ENCODE measurements at places on chromosomes 5 and 9. TPM values are rescaled to one million over a fixed set of nuclear protein-coding genes. Genes with fewer than 3 reads are reported as not detected.

- no peak for DNase-seq
Measured at GRCh38 chr9:95678759-95679158, 162.0 kb upstream of the PTCH1 start.

DNA sequence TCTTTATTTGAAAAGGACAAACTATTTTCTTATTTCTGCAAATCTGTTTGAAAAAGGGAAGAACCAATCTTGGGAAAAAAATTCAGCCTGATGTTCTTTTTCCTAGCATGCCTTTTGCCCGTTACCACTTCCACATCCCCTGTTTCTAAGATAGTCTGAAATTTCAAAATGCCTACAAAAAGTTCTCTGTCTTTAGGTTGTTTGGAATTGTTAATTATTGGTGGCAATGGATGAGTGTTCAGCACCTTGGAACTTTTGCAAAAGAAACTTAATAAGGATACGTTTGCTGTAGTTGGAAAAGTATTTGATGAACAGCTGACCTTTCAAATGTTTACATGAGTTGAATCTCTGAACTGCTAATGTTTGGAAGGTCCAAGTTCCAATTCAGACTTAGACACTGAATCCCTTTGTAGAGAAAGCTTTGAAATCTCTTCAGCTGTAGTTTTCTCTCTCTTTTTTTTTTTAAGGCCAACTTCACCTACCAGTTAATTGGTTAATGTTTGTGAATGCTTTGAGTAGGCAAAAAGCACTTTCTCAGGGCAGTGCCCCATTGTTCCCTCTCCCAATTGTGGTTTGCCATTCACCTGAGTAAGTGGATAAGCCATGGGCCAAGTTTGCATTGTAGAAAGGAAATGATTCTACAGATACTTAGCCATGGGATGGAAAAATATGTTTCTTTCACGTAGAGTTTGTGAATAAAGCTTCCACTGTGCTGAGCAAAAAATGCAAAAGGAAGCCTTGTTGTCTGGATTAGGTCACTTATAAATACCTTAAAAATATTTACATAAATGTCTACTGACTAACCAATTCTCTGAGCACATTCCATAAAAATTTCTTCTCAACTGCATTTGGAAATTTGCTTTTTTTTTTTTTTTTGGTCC lies 156.4 kb upstream of the ELL2 start:
- DNase-seq = no peak

GRCh38 chr9:16133032-16133431 lies 580.2 kb downstream of the CCDC171 start:
- DNase-seq = no peak

GRCh38 chr9:86600977-86601376 lies 246.8 kb upstream of the TUT7 start:
- DNase-seq = no peak

OSMR gene
- total RNA-seq = 0.82 TPM

GRCh38 chr9:70802206-70802605 lies 319.2 kb downstream of the TRPM3 start:
- no peak for DNase-seq

SLC46A2 gene
- total RNA-seq = not detected

GRCh38 chr5:142402752-142403318 lies 78.0 kb upstream of the SPRY4 start:
- no peak for DNase-seq

SHOC1 gene
- total RNA-seq = not detected

- no peak for DNase-seq
Measured at GRCh38 chr5:148687871-148688270, 33.5 kb upstream of the HTR4 start.

DNA sequence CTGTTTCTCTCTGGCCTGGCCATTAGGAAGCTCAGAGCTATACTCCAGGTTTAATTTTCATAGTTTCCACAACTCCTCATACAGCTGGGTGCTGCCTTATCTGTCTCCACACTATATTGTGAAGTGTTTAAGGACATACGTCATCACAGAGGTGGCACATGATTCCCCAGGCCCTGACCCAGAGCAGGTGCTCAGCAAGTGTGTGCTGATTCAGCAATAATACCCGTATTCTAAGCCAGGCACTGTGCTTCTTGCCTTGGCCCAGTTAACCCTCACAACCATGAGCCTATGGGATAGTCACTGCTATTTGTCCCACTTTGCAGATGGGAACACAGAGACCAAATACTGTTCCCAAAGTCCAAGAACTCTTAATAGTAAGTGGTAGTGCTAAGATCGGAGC lies 93.5 kb upstream of the SMIM23 start:
- no peak for DNase-seq

- no peak for DNase-seq
Measured at GRCh38 chr5:163366757-163367156, 70.6 kb upstream of the CCNG1 start.

DNA sequence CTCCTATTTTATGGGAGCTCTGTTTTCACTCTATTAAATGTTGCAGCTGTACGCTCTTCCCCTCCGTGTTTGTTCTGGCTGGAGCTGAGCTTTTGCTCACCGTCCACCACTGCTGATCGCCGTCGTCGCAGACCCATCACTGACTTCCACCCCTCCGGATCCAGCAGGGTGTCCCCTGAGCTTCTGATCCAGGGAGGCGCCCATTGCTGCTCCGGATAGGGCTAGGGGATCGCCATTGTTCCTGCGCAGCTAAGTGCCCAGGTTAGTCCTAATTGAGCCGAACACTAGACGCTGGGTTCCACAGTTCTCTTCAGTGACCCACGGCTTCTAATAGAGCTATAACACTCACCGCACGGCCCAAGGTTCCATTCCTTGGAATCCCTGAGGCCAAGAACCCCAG lies 96.2 kb upstream of the PRDM9 start:
- DNase-seq = no peak

SPATA31A3 gene
- total RNA-seq = not detected

PLAC8L1 gene
- 0.82 TPM for total RNA-seq

DNA sequence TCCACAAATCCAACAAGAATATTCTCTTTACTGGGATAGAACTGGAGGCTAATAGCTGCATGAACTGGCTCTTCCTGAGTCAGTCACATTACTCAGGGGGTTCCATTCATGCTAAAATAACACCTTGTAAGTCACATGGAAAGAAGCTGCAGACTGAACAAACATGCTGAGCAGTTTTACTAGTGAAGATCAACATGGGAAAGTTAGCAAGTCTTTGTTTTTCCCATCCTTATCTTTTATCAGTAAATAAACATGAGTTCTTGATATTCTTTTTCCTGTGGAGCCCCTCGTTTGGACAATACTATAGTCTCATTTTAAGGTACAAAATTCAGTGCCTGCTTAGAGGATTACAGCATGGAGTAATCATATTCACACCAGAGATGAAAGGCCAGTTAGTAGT lies 43.7 kb upstream of the TEK start:
- no peak for DNase-seq

GRCh38 chr9:570187-570586 lies 271.3 kb upstream of the DMRT1 start:
- no peak for DNase-seq

- DNase-seq = no peak
Measured at GRCh38 chr9:91886414-91887076, 63.5 kb downstream of the ROR2 start.

- no peak for DNase-seq
Measured at GRCh38 chr5:39941416-39941815, 516.6 kb upstream of the DAB2 start.
